ENCODE measurements at places on chromosomes 3 and 15. TPM values are rescaled to one million over a fixed set of nuclear protein-coding genes. Genes with fewer than 3 reads are reported as not detected.
A peak's percentile ranks its signal among the peaks of the same experiment; 100 is the strongest.

Gene NAA80
- 6.0 TPM for total RNA-seq

Gene SLC6A11
- total RNA-seq, result not detected

Gene SCN5A
- under 0.01 TPM for total RNA-seq

GRCh38 chr3:172735014-172735413 lies 15.5 kb upstream of the ECT2 start:
- H3K27ac ChIP-seq, result no peak overlapping the region
- no peak overlapping the region for H3K4me3 ChIP-seq
- no peak for DNase-seq
- no peaks in the 10 kb centered on the region for H3K27me3 ChIP-seq
- H3K4me1 ChIP-seq, result no peaks in the 10 kb centered on the region

DNA sequence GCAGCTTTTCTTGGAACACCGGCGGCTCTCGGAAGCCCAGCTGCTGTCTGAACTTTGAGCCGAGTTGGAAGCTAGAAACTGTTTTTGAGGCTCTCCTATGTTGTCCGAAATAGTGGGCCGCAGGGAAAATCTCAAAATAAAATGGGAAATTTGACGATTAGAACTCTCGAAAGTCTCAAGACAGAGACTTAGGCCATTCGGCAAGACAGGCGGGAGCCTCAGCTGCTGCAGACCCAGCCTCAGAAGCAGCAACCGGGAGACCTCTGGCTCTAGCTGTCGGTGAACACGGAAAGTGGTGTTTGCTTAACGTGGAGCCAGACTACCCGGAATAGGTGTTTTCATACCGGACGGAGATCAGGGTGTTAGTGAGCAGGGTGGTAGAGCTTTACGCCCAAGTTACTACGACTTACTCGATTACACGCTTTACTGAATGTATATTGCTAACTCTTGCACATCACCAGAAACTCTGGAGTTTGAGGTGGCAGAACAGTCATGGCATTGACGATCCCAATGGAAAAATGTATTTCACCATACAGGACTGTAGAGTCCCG lies 357 bp upstream of the MAN2C1 start:
- H3K27ac ChIP-seq, result peak overlapping the region; percentile 97
- peaks cover 5% of the 10 kb centered on the region for H3K36me3 ChIP-seq
- DNase-seq, result no peak
- H3K27me3 ChIP-seq, result no peaks in the 10 kb centered on the region

DNA sequence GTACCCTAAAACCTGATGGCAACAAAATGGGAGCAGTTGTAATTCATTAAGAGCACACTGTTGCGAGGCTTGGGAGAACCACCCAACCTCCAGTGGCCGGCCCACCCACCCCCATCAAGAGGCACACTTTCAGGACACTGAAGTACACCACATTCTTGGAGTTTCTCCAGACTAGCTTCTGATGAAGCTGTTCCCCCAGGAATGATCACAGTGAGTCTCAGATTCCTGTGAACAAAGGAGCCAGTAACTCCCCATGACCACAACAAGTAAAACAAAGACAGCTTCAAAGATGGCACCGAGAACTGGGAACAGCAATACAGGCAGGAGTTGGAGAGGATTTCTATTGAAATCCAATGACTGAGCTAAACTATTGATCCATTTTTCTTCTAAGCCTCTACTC lies 126.0 kb downstream of the ST8SIA2 start:
- H3K27me3 ChIP-seq, result no peaks in the 10 kb centered on the region
- H3K4me1 ChIP-seq, result no peaks in the 10 kb centered on the region
- no peak for DNase-seq
- no peak overlapping the region for H3K27ac ChIP-seq

- peak overlapping the region; percentile 59 for H3K27ac ChIP-seq
- no peak overlapping the region for H3K4me3 ChIP-seq
- DNase-seq, result no peak
- H3K27me3 ChIP-seq, result no peaks in the 10 kb centered on the region
These were observed 60.1 kb downstream of the UACA start for GRCh38 chr15:70703096-70703878.

DNA sequence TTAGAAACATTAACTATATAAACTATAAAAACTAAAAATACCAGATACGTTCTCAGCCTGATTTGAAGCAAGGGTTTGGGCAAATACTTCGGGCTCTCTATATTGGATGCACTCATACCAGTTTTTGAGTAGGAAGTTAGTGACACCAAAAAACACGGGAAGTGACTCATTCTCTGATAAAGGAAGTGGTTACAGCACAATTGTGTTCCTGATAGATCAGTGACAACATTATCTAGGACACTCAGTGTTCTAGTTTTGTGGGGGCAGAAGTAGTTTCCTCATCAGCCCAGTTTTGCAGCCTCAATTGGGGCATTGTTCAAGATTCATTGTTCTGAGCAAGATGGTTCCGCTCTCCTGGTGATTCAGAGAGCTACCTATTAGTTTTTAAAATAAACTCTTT lies 469.6 kb upstream of the DPPA4 start:
- no peaks in the 10 kb centered on the region for H3K36me3 ChIP-seq
- no peak overlapping the region for H3K4me3 ChIP-seq
- no peaks in the 10 kb centered on the region for H3K4me1 ChIP-seq
- DNase-seq, result no peak
- no peaks in the 10 kb centered on the region for H3K27me3 ChIP-seq

All from breast epithelium (tissue), 4 donors.